ENCODE measurements at places on chromosomes 13 and 19.

DNA sequence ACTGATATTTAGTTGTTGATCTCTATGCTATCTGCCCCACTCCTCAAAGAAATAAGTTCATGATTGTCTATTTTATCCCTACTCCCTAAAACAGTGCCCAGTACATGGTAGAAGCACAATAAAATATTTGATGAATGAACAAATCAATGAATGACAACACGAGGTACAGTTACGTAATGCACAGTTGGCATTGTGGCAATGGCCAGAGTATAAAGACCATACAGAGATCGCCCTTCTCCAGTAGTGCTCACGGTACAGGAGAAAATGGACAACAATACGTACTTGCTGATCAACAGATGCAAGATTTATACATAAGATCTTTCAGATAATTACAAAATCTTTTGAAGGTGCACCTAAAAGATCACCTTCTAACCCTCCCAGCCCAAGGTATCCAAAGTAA is 225.4 kb downstream of the KLF12 start:
- DNase-seq = no peak

GRCh38 chr19:39996218-39996810 is 546 bp upstream of the ZNF546 start:
- DNase-seq = no peak

DNA sequence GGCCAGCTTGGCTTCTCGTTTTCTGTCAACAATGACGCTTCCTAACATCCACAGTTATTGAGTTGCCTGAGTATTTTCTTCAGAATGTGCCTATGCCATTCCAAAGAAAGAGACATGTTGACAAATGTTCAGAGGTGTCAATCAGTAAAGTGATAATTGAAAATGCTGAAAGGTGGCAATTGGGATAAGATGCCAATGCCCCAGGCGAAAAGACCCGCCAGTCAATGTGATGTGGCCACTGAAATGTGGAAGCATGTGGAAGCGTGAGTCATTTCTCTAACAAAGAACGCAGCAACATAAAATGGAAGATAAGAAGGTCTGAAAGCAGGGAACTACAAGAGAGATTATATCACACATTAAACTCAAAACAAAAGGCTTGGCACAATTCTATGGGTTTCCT is 882.2 kb upstream of the SLC10A2 start:
- no peak for DNase-seq

DNA sequence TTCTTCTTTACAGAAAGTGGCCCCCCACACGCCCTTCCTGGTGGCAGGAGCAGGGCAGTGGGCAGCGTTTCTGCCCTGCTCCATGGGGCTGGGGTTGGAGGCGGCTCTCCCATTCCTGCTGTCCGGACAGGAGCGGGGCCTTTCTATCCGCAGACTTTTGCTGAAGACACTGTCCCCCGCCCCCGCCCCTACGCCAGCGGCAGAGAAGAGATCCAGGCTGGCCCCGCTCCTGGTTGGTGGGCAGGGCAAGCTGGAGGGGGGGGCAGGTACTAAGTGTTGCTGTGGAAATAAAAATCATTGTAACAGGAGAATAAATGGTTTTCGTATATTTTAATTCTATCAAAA is 81.7 kb downstream of the ZNF429 start:
- DNase-seq = no peak

- DNase-seq = no peak
Observed at GRCh38 chr13:44487989-44488388, 88.1 kb downstream of the TSC22D1 start.

DNA sequence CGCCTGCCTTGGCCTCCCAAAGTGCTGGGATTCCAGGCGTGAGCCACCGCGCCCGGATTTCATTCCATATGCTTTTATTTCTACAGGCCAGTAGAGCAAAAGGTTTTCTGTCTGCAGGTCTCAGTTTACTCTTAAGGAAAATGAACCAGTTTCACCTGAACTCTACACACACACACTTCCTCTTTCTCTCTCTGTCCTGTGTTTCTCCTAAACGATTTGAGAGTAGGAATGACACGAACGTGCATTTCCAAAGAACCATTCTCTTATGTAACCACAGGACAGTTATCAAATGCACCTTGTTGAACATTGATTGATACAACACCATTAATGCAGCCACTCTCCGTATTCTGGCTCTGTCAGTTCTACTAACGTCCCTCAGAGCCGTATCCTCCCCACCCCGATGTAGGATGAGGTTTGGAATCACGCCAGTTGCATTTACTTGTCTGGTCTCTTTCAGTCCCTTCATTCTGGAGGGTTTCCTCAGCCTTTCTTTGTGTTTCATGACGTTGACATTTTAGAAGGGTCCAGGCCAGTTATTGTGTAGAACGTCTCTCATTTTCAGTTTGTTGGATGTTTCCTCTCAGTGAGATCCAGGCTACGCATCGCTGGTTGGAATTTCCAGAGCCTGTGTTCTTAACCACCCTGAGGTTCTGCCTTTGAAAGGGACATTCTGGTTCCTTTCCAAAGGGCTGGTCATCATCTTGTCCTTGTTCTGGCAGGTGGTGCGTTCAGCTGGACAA is 36.0 kb downstream of the BICRA start:
- peak; percentile 15 for DNase-seq

- no peak for DNase-seq
Observed at GRCh38 chr13:33612641-33613638, 205.0 kb upstream of the RFC3 start.

DNA sequence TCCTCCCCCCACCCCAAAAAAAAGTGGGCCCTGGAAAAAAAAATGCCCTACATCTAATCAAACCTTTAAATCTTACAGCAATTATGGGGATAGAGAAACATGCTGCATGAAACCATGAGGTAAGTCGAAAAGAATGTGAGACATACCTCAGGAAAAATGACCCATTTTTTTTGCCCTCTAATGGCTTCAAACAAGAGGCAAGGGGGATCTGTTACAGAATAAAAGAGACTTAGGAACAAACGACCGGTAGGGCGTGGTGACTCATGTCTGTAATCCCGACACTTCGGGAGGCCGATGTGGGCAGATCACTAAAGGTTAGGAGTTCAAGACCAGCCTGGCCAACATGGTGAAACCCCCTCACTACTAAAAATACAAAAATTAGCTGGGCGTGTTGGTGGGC is 8.4 kb downstream of the RGL3 start:
- no peak for DNase-seq

- DNase-seq = no peak
Observed at GRCh38 chr13:97921176-97921816, 32.2 kb upstream of the IPO5 start.

DNA sequence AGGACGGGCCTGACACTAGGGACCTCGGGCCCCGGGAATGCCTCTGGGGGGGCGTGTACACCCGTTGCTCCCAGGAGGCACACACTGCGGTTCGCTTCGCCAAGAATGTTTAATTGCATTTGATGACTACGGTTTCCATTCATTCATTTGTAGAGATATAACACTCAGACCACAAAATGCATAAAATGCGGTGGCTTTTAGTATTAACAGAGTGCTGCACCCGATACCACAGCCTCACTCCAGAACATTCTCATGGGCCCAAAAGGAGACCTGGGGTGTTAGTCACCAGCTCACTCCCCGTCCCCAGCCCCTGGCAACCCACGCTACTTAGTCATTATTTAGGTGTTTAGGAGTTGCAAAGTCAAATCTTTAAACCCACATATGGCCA is 21.8 kb downstream of the HCN2 start:
- no peak for DNase-seq

- no peak for DNase-seq
Observed at GRCh38 chr13:26423629-26424028, 133.9 kb upstream of the WASF3 start.

DNA sequence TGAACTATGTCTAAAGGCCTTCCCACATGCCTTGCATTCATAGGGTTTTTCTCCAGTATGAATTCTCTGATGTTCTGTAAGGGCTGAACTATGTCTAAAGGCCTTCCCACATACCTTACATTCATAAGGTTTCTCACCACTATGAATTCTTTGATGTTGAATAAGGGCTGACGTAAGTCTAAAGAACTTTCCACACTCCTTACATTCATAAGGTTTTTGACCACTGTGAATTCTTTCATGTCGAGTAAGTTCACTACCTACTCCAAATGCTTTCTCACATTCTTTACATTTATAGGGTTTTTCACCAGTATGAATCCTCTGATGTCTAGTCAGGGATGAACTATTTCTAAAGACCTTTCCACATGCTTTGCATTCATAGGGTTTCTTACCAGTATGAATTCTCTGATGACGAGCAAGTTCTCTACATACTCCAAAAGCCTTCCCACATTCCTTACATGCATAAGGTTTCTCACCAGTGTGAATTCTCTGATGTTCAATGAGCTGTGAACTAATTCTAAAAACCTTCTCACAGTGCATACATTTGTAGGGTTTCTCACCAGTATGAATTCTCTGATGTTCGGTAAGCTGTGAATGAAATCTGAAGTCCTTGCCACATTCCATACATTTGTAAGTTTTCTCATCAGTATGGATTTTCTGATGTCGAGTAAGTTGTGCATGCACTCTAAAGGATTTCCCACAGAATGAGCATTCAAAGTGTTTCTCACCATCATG is 19.1 kb upstream of the ZNF260 start:
- DNase-seq = no peak
